ENCODE measurements at places on chromosomes 3 and 15.

GRCh38 chr15:88987934-88988671 is 74.9 kb upstream of the MFGE8 start:
- no peak for DNase-seq

DNA sequence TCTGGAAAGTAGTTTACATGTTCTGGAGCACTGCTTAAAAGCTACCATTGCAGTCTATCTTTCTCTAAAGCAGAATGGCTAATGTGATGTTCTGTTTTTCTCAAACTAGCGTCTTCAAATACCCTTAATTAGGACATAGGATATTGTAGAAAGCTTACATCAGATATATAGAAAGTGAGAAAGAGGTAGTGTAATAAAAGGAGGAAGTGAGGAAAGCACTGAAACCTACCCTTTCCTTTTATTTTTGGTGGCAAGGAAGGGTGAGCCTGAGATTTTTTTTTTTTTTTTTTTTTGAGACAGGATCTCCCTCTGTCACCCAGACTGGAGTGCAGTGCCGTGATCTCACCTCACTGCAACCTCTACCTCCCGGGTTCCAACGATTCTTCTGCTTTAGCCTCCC is 9.4 kb downstream of the SENP2 start:
- no peak for DNase-seq

GRCh38 chr3:52405601-52406110 is 39.2 kb downstream of the SEMA3G start:
- no peak for DNase-seq

DNA sequence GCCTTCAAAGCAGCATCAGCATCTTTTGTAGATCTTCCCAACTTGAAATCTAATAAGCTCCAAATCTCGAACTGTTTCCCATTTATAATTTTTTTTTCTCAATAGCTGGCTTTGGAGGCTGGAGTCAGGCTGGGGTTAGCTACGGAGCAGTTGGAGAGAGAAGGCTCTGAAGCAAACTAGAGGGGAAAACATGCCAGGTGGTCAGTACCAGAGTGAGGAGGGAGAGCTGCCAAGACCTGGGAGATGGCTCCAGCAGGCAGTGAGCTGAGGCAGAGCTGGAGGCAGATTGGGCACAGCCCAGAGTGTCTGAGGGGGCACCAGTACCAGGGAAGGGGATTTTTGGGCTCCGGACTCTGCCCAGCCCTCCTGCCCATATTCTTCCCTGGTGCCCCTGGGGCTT is 311.2 kb downstream of the RPLP1 start:
- no peak for DNase-seq

- DNase-seq = no peak
Measured at GRCh38 chr3:85808755-85809154, 850.0 kb downstream of the CADM2 start.

DNA sequence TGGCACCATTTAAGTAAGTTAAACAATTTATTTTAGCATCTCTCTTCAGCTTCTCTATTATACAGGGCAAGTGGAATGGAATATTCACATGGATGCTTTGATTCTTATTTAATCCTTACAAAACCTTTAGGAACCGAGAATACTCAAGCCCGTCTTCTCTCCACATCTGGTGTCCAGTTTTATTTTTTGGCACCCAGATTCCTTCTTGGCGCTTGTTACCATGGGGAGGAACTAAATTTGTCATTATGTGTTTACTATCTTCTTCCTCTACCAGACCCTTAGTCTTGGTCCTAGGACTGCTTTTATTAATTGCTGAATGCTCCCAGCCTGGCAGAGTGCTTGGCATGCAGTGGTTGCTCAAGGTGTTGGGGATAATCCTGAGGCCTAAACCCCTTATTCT is 138.8 kb downstream of the CACNA2D3 start:
- no peak for DNase-seq

GRCh38 chr3:160401291-160402095 is 2.0 kb downstream of the SMC4 start:
- no peak for DNase-seq

- no peak for DNase-seq
Measured at GRCh38 chr3:129597087-129597999, 9.1 kb downstream of the PLXND1 start.

DNA sequence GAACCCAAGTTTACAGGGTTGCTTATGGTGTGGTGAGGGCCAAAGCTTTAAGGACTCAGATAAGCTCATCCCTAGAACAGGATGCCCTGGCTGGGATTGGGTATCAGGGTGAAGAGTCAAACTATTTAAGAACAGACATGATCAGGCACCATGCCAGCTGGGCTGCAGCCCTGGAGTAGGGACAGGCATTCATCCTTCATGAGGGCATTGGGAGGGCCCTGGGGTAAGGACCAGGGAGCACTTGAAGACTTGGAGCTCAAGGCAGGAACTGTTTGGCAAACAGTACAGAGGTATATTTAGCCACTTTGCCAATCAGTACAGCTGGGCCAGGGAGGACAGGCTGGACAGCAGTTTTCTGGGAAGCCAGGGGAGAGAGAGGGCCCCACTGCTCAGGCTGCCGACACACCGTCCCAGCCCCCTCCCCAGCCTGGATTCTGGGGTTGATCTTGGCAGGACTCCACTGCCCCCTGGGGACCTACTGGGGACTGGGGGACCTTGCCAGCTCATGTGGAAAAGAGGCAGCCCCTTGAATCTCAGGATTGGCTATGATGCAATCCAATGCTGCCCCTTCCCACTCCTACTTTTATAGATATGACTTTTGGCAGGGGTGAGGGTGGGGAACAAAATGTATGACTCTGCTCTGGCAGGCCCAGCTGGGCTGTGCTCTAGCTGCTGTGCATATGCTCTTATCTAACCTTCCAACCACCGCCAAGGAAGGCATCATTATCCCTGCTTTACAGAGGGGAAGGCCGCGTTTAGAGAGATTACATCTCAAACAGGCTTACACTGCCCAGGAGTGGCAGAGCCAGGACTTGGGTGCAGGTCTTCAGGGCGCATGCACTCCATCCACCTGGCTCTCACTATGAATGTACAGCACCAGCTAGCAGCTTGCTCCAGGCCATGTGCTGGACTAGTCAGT is 2.3 kb downstream of the PLA2G4E start:
- DNase-seq = no peak

DNA sequence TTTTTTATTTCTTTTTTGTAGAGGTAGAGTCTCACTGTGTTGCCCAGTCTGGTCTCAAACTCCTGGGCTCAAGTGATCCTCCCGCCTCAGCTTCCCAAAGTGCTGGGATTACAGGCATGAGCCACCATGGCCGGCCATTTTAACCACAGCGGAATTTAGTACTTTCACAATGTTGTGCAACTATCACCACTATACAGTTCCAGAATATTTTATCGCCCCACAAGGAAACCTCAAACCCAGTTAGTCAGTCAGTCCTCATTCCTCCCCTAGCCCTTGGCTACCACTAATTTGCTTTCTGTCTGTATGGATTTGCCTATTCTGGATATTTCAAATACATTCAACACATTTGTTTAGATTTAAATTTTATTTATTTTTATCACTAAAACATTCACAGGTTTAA is 15.5 kb upstream of the HOMER2 start:
- DNase-seq = no peak

DNA sequence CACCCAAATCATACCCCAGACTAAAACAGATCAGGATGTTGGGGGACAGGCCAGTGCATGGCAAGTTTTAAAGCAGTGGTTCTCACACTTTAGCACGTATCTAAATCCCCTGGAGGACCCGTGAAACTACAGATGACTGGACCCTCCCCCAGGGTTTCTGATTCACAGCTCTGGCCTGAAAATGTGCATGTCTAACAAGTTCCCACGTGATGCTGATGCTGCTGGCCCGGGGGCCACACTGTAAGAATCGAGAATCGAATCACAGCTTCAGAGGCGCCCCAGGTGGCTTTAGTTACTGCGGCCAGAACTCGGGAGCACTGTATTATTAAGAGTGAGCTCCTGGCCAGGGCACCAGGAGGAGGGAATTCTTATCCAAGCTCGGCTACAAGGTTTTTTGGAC is 11.6 kb downstream of the ADAMTS17 start:
- no peak for DNase-seq

DNA sequence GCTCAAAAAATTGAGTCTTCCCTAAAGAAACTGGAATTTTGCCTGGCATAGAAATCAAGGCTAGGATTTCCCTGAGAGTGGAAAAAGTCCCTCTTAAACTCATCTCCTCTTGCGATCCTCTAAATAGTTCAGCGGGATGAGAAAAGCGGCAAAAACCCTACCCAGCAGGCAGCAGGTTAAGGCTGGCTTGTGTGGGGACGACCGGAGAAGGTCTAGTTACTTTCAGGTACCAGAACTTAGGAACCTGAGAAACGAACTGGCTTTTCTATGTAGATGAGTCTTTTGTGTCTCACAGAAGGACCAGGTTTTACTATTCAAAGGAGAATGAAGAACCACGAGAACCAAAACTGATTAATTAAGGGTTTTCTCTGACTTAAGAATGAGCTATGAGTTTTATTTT is 523.7 kb upstream of the TGFBR2 start:
- DNase-seq = no peak

DNA sequence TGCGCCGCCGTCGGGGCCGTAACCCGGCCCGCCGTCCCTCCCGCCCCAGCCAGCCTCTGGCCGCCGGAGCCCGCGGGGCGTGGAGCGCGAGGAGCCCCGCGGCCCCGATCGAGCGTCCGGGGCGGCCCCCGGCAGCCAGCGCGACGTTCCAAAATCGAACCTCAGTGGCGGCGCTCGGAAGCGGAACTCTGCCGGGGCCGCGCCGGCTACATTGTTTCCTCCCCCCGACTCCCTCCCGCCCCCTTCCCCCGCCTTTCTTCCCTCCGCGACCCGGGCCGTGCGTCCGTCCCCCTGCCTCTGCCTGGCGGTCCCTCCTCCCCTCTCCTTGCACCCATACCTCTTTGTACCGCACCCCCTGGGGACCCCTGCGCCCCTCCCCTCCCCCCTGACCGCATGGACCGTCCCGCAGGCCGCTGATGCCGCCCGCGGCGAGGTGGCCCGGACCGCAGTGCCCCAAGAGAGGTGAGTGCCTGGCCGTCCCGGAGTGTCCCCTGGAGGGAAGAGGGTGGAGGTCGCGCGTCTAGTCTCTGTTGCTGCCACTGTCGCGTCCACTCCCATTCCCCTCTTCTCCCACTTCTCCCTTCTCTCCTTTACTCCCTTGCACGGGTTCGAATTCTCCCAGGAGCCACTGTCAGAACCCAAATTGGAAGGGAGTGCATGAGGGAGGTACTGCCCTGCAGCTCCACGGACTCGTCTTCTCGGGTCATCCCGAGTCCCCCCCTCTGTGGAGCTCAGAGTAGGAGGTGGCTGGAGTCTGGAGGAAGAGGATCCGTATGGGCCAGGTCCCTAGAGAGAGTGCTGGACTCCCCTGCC is 585 bp downstream of the CSK start:
- DNase-seq = no peak

GRCh38 chr3:135226057-135226456 is 431.0 kb downstream of the EPHB1 start:
- no peak for DNase-seq

DNA sequence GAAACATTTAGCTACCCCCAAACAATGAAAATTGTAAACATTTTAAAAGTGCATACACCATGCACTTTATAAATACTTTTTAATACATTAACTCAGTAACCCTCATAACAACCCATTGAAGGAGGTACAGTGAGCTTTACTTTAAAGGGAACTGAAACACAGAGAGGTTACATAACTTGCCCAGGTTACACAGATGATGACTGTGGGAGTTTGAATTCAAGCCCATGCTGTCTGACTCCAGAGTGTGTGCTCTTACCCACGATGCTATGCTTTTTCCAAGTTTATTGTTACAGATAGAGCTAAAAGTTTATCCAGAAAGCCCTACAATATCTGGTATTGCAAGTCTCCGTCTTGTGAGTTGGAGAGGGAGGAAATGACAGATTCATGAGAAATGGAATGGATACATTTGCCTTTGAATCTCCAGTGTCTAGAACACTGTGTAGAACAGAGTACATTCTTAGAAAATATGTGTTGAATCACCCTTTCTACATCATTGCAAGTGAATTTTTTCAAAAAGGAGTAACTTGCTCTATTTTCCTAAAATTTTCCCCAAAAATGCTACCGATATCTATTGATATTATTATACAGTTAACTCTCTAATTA is 428.3 kb downstream of the NAALADL2 start:
- no peak for DNase-seq

GRCh38 chr15:92901995-92902394 is 1.9 kb downstream of the CHD2 start:
- no peak for DNase-seq

GRCh38 chr3:15345608-15346137 is 13.3 kb upstream of the SH3BP5 start:
- no peak for DNase-seq

DNA sequence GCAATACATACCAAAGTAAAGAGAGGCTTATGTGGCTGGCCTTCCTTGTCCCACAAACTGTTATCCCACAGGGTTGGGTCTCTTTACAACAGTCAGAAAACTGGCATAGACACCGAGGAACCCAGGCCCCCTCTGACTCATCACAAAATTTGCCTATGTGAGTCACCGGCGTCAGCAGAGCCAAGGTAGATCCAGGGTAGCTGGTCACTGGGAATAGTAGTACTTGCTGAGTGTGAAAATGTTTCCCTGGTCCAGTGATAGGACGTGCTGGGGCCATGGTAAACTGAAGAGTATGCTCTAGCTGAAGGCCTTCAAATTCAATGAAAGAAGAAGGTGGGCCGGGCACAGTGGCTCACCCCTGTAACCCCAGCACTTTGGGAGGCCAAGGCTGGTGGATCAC is 27.1 kb upstream of the SKIL start:
- no peak for DNase-seq

DNA sequence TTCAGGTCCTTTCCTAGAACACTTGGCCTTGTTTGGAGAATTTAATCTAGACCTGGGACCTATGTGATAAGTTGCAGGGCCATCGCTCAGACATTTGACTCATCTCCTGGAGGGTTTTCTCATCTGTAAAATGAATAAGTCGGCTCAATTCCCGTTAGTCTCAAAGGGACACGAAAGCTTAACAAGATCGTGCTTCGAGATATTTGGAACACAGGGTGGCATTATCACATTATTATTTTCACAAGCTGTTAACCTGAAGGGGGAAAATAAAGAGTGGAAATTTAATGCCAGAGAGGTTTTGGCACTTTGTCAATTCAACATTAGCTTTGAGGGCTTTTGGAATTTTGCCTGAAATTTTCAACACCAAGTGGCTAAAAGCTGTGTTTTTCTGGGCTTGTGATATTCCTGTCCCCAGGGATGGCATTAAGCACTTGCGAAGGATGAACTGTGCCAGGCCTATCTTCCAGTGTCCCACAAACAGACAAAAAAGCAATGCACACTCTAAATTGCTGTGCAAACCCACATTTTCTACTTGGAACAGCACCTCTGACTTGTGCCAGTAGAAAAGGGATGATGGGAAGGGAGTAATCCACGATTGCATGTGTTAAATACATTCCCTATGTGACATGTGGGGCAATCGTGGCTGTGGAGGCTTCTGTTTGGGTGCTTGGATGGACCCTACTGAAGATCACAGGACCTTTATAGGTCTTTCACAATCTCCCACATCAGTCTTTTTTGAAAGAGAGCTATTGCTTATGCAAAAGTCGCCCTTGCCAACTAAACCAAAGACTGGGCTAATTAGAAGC is 478.7 kb downstream of the MFSD1 start:
- DNase-seq = no peak

DNA sequence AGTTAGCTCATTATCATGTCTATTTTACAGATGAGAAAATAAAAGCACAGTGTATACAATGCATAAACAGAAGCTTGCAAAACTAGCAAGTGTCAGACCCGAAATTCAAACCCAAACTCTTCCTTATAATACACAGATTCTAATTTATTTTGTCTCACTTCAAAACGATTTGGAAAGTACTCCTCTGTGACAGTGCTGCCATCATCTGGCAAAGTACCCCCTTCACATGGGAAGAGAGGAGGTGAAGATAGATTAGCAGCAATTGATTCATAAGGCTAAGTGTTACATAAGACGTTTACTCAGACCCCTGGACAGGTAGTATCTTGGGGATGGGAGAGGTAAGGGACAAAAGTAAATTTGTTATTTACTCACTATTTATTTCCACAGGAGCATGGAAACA is 744.0 kb upstream of the SGO1 start:
- DNase-seq = no peak
